Central memory CD4-positive, alpha-beta T cell (primary cell): ENCODE measurements at places on chromosomes 13 and 19.

- DNase-seq: no peak
Observed at GRCh38 chr19:17041976-17042375, 15.4 kb upstream of the CPAMD8 start.

DNA sequence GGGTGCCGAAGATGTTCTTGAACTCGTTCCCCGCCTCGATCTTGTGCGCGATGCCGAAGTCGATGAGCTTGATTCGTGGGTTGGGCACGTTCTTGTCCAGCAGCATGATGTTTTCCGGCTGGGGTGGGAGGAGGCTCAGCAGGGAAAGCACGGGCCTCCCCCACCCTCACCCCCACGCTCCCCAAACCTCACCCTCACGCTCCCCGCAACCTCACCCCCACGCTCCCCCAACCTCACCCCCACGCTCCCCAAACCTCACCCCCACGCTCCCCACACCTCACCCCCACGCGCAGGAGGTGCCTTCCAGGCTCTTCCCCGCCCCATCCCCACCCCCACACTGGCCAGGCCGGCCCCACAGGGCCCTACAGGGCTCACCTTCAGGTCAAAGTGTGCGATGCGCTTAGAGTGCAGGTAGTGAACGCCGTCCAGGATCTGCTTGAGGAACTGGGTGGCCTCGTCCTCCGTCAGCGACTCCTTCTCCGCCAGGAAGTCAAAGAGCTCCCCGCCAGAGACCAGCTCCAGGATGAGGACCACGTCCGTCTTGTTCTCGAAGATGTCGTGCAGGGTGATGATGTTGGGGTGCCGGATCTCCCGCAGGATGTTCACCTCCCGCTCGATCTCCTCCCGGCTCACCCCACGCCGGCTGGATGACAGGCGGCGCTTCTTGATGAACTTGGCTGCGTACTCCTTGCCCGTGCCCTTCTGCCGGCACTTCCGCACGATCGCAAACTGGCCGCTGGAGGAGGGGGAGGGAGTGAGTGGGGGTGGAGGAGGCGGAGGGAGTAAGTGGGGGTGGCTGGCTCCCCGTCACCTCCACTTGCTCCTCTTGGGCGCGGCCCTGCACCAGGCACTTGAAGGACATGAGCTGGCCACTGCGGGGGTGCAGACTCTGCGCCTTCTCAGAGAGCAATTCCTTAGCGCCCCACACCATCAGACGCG lies 6.4 kb downstream of the DAPK3 start:
- no peak for DNase-seq

- DNase-seq: no peak
Observed at GRCh38 chr19:53649746-53650593, 18.2 kb downstream of the DPRX start.

GRCh38 chr19:30393729-30394480 lies 21.7 kb downstream of the ZNF536 start:
- no peak for DNase-seq

DNA sequence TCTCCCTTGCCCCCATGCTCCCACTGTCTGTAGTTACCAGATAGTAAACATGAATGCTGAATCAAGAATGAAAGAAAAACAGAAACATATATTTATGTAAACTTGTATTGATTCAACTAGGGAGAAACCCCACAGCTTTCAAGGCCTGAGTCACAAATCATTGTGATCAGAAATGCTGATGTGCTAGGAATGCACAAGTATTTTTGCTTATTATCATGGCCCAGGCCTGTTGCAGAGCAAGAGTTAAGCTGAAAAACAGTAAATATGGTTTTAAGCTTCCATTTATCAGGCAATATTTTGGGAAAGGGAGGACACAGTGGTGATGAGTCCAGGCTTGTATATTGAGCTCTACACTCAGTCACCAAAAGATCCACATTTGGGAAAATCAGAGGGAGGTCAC lies 669.6 kb downstream of the DIAPH3 start:
- no peak for DNase-seq

- no peak for DNase-seq
Observed at GRCh38 chr19:41845051-41845590, 279 bp downstream of the DMRTC2 start.

- DNase-seq: no peak
Observed at GRCh38 chr13:85666356-85666755, 132.9 kb downstream of the SLITRK6 start.

DNA sequence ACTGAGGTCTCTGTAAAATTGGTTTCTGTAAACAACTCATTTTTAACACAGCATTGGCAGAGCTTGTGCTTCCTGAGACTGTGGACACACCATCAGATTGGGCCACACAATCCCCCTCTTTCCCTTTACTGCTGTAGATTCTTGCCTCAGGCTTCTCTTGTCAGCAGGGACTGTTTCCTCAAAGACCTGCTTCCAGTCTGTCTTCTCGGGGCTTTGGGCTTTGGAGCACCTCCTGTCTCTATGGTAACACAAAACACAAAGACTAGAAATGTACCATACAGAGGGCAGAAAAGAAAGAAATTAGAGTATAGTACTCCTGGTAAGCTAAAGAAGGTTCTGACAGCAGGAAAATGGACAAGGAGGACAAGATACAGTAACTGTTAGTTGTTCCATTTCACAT lies 484.5 kb downstream of the DIAPH3 start:
- no peak for DNase-seq

GRCh38 chr13:75486146-75487062 lies 4.4 kb upstream of the TBC1D4 start:
- no peak for DNase-seq

DNA sequence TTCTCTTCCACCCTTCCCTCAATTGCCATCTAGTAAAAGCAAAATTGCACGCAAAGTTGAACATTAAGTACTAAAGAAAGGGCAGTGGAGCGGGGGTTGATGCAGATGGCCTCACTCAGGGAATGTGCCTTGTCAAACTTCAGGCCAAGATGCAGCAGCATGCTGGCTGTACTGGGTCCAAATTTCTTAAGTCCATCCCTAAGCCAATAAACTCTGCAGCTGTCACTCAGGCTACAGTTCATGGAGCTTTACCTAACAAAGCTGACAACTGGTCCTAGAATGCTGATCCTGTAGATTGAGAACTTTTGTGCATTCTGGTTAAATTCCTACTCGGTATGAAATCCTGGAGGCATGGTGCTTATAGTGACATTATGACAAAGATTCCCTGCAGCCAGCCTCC lies 88.4 kb downstream of the FOXO1 start:
- no peak for DNase-seq

DNA sequence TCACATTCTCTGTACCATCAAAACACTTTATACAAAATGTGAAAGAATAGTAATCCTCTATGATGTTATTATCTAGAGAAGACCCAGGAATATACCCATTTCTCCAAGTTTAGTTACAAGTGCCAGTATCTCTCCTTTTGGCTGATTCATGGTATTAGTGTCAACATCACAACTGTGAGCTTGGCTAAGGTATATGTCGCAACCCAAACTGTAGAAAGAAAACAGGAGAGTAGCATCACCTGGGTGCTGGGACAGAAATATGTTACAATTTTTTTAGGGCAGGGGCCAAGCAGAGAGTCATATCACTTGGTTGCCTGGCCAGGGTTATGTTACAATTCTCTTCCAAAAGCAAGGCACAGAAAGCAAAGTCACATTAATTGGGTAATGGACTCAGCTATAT lies 127.2 kb upstream of the ZNF91 start:
- DNase-seq: no peak
